ENCODE measurements at places on chromosomes 12 and 14. TPM values are rescaled to one million over a fixed set of nuclear protein-coding genes. Genes with fewer than 3 reads are reported as not detected.

ZNF605 gene
- 7.5 TPM for total RNA-seq

NID2 gene
- total RNA-seq = 18.8 TPM

NTN4 gene
- total RNA-seq = 12.4 TPM

AQP2 gene
- not detected for total RNA-seq

CLECL1 gene
- not detected for total RNA-seq

KRT73 gene
- total RNA-seq = not detected

ACYP1 gene
- 28.5 TPM for total RNA-seq

KRT82 gene
- total RNA-seq = not detected

DNA sequence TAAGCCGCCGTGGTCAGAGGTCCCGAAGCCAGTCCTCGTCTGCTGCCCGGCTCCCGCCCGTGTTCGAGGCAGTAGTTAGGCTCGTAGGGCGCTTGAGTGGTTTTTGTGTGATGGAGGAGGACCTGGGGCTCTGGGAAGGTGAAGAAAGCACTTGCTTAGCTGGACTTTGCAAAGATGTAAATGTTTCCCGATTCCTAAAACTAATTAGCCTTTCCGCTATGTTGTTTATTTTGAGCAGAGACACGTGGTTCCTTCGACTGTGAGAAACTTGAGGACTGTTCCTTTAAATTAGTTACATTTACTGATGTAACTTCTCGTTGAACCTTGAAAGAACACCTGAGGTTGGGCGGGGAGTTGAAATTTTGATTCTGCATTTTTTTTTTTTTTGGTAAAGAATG, 33.9 kb downstream of the MIA2 start:
- peak overlapping the region; percentile 92 for H3K27ac ChIP-seq
- H3K36me3 ChIP-seq = no peaks in the 10 kb centered on the region

DNA sequence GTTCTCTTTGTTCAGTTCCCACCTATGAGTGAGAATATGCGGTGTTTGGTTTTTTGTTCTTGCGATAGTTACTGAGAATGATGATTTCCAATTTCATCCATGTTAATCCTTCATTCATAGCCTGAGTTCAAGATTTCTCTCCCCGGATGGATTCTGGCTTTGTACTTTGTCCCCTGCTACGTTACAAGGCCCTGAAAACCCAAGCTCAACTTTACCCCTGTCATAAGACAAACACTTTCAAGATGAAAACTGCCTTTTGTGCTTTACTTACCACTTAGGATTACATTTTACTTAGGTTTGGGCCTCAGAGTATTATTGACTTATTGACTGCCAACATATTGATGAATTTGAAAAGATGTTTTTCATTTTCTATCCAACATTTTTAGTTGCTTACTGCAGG, 36.3 kb downstream of the FOXA1 start:
- H3K27ac ChIP-seq = no peak overlapping the region
- no peaks in the 10 kb centered on the region for H3K36me3 ChIP-seq
- H3K27me3 ChIP-seq = no peaks in the 10 kb centered on the region
- H3K4me3 ChIP-seq = no peak overlapping the region
- peaks cover 5% of the 10 kb centered on the region for H3K4me1 ChIP-seq
- DNase-seq = no peak

- H3K27me3 ChIP-seq = no peaks in the 10 kb centered on the region
- no peak overlapping the region for H3K27ac ChIP-seq
- H3K36me3 ChIP-seq = no peaks in the 10 kb centered on the region
Measured at GRCh38 chr12:25789541-25789944, 168.9 kb upstream of the RASSF8 start.

DNA sequence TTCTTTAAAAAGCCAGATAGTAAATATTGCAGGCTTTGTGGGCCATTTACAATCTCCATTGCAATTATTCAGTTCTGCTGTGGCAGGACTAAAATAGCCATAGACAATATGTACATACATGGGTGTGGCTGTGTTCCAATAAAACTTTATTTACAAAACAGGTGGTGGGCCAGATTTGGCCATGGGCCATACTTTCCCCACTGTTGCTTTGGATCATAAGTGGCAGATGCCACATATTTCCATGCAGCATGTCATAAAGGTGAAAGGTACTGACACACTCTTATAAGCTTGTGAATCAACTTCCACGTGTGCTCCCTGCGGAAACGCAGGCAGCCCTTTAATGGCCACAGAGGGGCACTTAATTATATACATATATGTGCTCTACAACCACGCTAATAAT, 244.4 kb upstream of the FOXN3 start:
- no peak overlapping the region for H3K4me3 ChIP-seq
- peak; percentile 56 for DNase-seq
- no peaks in the 10 kb centered on the region for H3K4me1 ChIP-seq
- no peak overlapping the region for H3K27ac ChIP-seq
- H3K36me3 ChIP-seq = no peaks in the 10 kb centered on the region

DNA sequence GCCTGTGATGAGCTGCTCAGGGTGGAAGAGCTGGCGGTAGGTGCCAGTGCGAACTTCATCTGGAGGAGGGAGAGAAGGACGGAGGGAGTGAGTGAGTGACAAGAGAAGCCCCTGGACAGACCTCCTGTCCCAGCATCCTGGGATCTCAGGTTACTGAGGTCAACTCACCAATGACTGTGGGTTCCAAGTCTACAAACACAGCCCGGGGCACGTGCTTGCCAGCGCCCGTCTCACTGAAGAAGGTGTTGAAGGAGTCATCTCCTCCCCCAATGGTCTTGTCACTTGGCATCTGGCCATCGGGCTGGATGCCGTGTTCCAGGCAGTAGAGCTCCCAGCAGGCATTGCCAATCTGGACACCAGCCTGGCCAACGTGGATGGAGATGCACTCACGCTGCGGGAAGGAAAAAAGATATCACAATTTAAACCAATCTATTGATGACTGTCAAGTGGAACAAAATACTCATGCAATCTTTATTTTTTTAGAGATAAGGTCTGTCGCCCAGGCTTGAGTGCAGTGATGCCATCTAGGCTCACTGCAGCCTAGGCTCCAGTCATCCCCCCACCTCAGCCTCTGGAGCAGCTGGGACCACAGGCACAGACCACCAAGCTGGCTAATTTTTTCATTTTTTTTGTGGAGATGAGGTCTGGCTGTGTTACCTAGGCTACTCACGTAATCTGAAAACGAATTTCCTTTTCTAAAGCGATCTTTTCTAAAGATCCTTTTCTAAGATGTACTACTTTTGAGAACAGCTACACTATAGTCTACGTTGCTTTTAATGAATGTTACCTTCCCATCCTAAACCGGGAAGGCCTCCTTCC, 1.7 kb downstream of the TUBA1B start:
- H3K27me3 ChIP-seq = no peaks in the 10 kb centered on the region
- H3K27ac ChIP-seq = peak overlapping the region; percentile 100
- DNase-seq = no peak
- H3K4me3 ChIP-seq = peak overlapping the region; percentile 84
- H3K36me3 ChIP-seq = peaks cover 13% of the 10 kb centered on the region

GRCh38 chr12:19615384-19615725, 176.1 kb downstream of the AEBP2 start:
- no peaks in the 10 kb centered on the region for H3K27me3 ChIP-seq
- no peak overlapping the region for H3K4me3 ChIP-seq
- no peaks in the 10 kb centered on the region for H3K4me1 ChIP-seq
- no peaks in the 10 kb centered on the region for H3K36me3 ChIP-seq
- H3K27ac ChIP-seq = no peak overlapping the region

DNA sequence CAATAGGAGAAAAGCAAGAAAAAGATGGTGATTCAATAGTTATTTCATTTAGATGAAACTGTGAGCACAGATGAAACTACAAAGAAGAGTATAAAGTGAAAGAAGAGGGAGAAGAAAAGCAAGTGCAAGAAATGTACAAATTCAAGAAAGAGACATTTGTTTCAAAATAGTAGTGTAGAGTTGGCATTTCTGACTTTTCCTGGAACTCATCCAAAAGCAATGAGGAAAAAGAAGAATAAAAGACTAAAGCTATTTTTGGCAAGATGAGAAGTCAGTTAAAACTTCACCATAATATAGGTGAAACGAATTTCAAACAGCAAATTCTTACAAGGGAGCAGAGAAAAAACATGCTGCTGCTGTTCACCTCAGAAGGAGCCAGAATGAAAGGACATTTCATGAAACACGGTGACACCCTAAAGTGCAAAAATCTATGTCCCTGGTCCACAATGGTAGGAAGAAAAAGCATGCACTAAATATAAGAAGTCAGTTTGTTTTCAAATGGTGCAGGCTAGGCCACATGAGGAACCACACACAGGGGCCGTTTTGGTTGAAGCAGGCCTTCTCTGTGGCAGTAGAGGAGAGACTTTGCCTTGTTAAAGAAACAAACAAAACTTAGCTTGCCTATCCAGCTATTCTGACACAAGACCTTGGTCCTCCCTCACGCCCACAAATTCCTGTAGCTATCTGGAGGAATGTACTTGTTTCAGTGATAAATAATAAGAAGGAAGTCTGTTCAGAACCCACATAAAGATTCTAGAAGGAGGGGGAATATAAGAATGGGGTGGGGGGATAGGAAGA, 11.1 kb upstream of the CMAS start:
- H3K27ac ChIP-seq = peak overlapping the region; percentile 63
- H3K4me3 ChIP-seq = no peak overlapping the region
- peaks cover 6% of the 10 kb centered on the region for H3K4me1 ChIP-seq
- no peaks in the 10 kb centered on the region for H3K36me3 ChIP-seq
- no peaks in the 10 kb centered on the region for H3K27me3 ChIP-seq

- DNase-seq = no peak
- H3K4me3 ChIP-seq = no peak overlapping the region
- H3K36me3 ChIP-seq = no peaks in the 10 kb centered on the region
- no peaks in the 10 kb centered on the region for H3K27me3 ChIP-seq
- H3K4me1 ChIP-seq = no peaks in the 10 kb centered on the region
Measured at GRCh38 chr12:3655328-3655900, 97.5 kb downstream of the CRACR2A start.

DNA sequence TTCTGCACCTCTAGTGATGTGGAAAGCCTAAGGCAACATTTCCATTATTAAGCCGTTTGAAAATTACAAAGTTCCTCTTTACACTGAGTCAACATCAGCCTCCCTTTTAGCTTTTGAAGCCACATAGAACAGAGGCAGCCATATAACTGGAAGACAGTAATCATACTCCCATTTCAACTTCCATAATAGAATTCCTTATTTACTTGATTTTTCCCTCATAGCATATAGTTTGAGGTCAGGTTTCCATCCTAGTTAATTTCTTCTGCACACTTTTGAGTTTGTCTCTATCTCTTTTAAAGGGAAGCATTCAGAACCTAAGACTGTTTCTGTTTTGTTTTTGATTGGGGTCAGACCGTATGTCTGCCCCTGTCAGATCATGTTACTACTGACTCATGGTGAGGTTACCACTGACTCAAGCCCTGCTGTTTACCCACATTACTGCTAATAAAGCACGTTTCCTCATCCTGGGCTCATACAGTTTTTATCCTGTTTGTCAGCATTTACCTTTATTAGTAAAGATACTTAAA, 161.0 kb downstream of the SLC38A4 start:
- no peak overlapping the region for H3K27ac ChIP-seq
- H3K36me3 ChIP-seq = no peaks in the 10 kb centered on the region
- no peak for DNase-seq
- no peaks in the 10 kb centered on the region for H3K27me3 ChIP-seq

DNA sequence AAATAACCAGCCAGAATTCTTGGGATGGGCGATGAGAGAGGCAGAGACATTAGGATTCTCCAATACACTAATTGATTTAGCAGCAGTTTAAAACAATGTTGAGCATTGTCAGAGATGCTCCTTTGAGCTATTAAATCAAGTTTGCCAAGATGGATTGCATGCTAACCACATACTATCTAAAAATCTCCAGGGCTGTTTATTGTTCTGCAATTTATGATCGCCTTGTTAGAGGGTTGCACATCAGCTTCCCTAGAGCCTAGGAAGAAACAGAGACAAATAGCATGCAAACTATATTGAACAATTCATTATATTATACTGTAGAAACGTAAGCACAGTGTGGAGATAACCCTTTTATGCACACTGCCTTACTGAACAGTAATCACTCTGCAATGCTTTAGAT, 599.9 kb downstream of the SOX5 start:
- DNase-seq = no peak
- H3K27ac ChIP-seq = no peak overlapping the region
- H3K4me3 ChIP-seq = no peak overlapping the region
- H3K4me1 ChIP-seq = no peaks in the 10 kb centered on the region
- H3K27me3 ChIP-seq = no peaks in the 10 kb centered on the region

DNA sequence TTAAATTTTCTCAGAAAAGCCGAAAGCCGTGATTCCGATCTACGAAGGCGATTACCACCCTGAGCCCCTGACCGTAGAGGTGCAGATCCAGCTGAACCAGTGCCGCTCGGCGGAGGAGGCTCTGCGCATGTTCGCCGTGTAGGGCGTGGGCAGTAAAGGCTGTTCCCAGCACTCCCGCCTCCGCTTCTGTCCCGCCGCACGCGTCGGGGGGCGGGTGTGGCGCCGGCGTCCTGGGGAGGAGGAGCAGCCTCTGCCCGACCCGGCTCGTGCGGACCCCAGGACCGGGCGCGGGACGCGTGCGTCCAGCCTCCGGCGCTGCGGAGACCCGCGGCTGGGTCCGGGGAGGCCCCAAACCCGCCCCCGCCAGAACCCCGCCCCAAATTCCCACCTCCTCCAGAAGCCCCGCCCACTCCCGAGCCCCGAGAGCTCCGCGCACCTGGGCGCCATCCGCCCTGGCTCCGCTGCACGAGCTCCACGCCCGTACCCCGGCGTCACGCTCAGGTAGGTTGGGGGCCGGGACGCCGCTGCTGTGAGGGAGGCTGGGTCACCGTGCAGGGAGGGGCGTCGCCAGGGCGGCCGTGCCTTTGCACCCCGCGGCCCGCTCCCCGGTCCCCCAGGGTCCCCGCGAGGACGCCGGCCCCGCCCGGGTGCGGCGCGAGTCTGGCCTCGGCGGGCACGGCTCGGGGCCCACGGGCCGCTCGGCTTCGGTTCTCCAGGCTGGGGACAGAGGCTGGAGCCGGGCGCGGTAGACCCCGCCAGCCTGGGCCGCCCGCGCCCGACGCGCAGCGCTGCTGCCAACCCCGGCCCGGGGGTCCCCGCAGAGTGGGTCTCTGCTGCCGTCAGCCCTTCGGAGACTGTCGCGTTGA, at the start of gene B3GNT4:
TSS of gene B3GNT4 (plus strand) at position 409 of the 866 bp plus-strand sequence. CDS start 910 bp downstream, outside the sequence.
- peaks cover 22% of the 10 kb centered on the region for H3K27me3 ChIP-seq
- H3K27ac ChIP-seq = no peak within 1 kb of the TSS
- DNase-seq = peak; percentile 83

GRCh38 chr12:117885211-117885610, 83.6 kb downstream of the KSR2 start:
- H3K4me1 ChIP-seq = no peaks in the 10 kb centered on the region
- H3K36me3 ChIP-seq = no peaks in the 10 kb centered on the region
- no peak overlapping the region for H3K27ac ChIP-seq
- H3K4me3 ChIP-seq = no peak overlapping the region
- H3K27me3 ChIP-seq = no peaks in the 10 kb centered on the region

DNA sequence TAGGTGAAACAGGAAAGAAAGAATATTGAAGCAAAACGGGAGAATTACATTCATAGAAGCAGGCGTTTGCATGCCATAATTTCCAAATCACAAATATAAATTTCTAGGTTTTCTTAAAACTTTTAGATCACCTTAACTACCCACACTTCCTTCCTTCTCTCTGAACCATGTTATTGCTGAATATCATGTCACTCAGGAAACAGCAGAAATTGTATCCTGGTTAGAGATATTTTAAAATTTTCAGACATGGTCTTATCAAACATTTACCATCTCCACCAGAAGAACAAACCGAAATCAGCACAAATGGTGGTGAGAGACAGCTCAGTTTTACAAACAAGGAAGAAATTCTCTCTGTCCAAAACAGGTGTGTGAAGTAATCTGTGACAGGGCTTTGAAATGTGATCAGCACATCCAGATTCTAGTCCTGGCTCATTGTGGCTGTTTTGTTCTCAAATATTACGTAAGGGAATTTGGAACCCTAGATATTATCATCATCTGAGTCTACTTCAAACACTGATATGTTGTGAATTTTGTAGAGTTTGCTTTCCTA, 16.3 kb downstream of the TESPA1 start:
- H3K4me3 ChIP-seq = no peak overlapping the region
- no peaks in the 10 kb centered on the region for H3K27me3 ChIP-seq
- H3K4me1 ChIP-seq = no peaks in the 10 kb centered on the region
- DNase-seq = no peak
- H3K27ac ChIP-seq = no peak overlapping the region
- no peaks in the 10 kb centered on the region for H3K36me3 ChIP-seq
